Fibroblast of villous mesenchyme (primary cell): ENCODE measurements at places on chromosomes 12 and 14.
A peak's percentile ranks its signal among the peaks of the same experiment; 100 is the strongest.

GRCh38 chr12:54053003-54053750, 458 bp upstream of the HOXC4 start:
- no peak for DNase-seq

GRCh38 chr14:24013654-24014514, 25.2 kb downstream of the DHRS4L2 start:
- peak; percentile 74 for DNase-seq

DNA sequence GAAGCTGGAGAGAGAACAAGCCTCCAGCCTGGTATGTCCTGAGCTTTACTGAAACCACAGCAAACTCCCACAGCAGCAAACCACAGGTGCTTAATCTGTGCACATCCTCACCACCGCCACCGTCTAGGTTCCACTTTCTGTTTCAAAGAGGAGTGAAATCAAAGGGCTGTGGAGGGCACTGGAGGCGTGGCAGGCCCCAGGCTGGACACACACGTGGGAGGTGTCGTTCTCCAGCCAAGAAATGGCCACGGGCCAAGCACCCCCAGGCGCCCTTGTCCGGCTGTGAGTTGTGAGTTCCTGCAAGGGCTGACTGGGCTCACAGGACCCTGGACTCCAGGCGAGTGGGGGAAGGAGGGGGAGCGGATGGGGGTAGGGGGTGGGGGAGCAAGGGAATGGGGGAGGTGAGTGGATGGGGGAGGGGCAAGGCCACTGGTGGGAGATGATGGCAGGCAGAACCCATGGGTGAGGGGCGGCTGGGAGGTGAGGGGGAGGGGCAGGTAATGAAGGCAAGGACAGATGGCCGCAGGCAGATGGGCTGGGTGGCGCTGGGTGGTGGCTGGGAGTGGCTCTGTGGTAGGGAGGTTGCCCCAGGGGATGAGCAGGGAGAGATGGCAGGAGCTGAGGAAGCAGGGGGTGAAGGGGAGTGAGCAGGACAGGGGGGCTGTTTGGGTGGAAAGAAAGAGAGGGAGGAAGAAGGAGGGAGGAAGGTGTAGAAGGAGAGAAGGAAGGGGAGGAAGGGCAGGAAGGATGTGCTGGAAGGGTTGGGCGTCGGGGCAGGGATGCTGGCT, 86.7 kb downstream of the NCOR2 start:
- peak; percentile 95 for DNase-seq

GRCh38 chr12:11706509-11707379, 57.3 kb downstream of the ETV6 start:
- peak; percentile 32 for DNase-seq

GRCh38 chr12:43761500-43761899, 2.7 kb downstream of the IRAK4 start:
- DNase-seq: no peak

DNA sequence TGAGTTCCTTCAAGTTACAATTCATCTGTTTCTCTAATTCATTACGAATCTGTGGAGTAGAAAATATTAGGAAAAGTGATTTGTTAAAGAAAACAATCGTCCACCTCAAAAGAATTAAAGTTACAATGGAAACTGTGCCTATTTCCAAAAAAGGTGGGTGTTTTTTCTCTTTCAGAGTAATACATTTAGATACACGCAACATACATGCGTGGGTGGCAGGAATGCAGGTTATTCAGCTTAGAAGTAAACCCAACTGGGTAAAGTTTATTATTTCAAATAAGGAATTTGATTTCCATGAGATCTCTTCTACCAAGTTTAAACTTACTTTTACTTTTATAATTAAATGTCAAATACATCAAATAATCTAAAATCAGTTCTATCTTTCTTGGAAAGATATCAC, 52.2 kb downstream of the SSH1 start:
- no peak for DNase-seq

- DNase-seq: no peak
Measured at GRCh38 chr14:96683562-96684289, 113.5 kb upstream of the VRK1 start.
